ENCODE measurements at places on chromosomes 12 and 14.

DNA sequence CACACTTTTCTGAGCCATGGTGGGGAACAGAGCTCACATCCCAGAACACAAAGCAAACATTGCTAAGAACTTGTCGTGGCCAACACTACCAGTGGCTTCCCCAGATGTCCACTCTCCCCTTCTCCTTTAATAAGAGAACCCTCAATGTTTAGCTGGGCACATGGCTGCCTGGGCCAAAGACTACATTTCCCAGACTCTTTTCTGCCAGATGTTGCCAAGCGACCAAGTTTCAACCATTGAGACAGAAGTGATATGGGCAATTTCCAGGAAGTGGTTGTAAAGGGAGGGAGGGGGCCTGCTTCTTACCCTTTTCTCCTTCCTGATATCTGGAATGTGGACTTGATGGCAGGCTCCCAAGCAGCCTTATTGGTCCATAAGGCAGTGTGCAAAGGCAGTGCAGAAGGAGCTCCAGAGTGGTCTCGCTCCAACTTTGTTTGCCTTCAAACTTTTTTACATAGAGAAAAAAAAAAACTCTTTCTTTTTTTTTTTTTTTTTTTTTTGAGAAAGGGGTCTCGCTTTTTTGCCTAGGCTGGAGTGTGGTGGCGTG is 24.9 kb upstream of the JDP2 start:
- H3K27ac ChIP-seq, result no peak overlapping the region
- H3K4me1 ChIP-seq, result no peaks in the 10 kb centered on the region
- no peaks in the 10 kb centered on the region for H3K36me3 ChIP-seq
- H3K27me3 ChIP-seq, result peaks cover 24% of the 10 kb centered on the region
- DNase-seq, result no peak

DNA sequence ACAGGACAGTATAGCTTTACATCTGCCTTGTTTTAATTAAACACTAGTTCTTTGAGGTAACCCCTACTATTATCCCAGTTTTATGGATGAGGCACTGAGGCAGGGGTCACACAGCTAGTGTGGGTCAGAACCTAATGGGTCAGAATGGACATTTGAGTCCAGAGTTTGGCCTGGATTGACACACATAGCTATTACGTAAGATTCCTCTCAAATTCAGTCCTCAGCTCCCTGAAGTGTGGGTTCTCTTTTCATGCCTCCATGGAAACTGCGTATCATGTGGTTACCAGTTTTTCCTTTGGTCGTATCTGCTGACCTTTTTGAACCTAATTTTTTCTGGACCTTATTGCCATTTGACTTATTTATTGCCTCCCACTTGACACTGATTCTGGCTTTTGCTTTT is 40.4 kb downstream of the PSEN1 start:
- H3K4me3 ChIP-seq, result no peak overlapping the region
- no peaks in the 10 kb centered on the region for H3K27me3 ChIP-seq
- DNase-seq, result no peak
- no peaks in the 10 kb centered on the region for H3K4me1 ChIP-seq

GRCh38 chr14:93212432-93212831 is 5.4 kb downstream of the UBR7 start:
- no peaks in the 10 kb centered on the region for H3K27me3 ChIP-seq
- peaks cover 45% of the 10 kb centered on the region for H3K36me3 ChIP-seq
- H3K27ac ChIP-seq, result no peak overlapping the region
- H3K4me3 ChIP-seq, result no peak overlapping the region
- H3K4me1 ChIP-seq, result peaks cover 17% of the 10 kb centered on the region
- no peak for DNase-seq

- no peaks in the 10 kb centered on the region for H3K4me1 ChIP-seq
- peak overlapping the region; percentile 5 for H3K4me3 ChIP-seq
- H3K27me3 ChIP-seq, result no peaks in the 10 kb centered on the region
- no peak overlapping the region for H3K27ac ChIP-seq
These were observed 179.1 kb downstream of the KITLG start for GRCh38 chr12:88401155-88401554.

DNA sequence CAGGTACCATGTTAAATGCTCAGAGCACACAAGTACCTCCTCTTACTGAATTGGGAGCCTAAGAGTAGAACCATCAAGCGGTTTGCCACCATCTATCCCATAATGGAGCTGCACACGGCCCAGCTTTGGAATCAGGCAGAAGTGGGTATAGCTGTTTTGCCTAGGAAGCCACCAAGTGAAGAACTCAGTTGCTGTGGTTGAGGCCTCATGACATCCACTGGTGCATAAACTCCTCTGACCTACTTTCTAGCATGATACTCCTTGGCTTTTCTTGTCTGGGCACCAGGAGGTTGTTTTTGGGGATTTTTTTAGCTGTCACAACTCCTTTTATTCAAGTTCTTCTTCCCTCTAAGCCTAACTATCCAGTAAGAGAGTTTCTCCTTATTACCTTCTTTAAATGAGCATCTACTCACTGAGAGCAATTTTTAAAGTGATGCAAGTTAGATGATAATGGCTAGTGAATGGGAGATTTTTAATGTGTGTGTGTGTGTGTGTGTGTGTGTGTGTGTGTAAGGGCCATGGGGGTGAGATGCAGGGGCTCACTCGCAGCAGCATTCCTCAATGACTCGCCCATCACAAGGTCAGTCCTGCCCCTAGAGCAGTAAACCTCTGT is 20.9 kb upstream of the KRAS start:
- H3K4me3 ChIP-seq, result no peak overlapping the region
- H3K27ac ChIP-seq, result no peak overlapping the region
- DNase-seq, result no peak
